CD4-positive, alpha-beta T cell treated with Interleukin-4 for 1 hour (primary cell): ENCODE measurements at places on chromosomes 6 and 20.
A peak's percentile ranks its signal among the peaks of the same experiment; 100 is the strongest.

GRCh38 chr6:3962291-3963280 is 113.4 kb downstream of the FAM50B start:
- no peak for DNase-seq

DNA sequence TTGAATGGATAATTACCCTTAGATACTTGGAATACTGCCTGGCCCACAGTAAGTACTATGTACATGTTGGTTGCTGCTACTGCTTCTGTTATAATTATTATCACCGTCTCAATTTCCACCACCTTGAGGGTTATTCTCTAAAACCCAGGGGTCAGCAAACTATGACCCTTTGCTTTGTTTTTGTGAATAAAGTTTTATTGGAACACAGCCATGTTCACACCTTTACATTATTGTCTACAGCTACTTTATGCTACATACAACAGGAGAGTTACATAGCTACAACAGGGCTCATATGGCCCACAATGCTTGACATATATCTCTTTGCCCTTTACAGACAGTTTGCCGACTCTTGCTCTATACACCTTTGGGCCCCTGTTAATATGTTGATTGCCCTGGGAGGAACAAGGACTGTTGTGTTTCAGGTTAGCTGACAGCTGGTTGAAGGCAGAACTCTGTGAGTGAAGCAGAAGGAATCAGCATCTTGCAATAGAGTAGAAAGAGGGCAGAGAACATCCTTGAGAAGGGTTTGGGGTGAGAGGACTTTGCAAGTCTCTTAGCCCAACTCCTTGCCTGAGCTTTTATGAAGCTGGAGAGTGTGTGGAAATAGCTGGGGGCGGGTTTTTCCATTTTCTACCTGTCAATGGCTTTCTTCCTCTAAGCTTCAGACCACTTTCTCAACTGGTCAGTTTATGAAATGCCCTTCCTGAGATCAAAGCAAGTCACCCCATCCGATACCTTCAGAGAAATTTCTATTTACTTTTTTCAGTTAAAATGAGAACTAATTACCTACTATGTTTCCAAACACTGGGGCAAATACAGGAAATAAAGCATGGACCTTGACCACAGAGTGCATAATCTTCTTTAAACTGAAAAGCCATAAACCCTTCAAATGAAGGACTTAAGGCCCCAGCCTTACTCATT is 3.5 kb upstream of the MEP1A start:
- no peak for DNase-seq

GRCh38 chr6:27893836-27894807 is 18.1 kb downstream of the OR2B2 start:
- peak; percentile 88 for DNase-seq

DNA sequence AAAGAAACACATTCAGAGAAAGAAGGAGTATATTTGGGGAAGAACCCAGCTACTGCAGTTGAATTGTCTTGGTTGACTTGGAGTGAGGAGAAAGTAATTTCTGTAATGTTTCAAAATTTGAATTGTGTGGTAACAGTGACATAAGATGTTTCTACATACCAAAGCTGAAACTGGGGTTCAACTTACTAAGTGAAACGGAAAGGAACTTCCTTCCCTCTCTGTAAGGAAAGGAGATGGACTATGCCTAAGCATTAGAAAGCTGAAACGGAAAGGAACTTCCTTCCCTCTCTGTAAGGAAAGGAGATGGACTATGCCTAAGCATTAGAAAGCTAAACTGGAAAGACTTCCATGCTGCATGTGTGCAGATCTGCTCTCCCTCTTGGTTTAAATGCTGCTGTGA is 46.0 kb downstream of the HUS1B start:
- no peak for DNase-seq

DNA sequence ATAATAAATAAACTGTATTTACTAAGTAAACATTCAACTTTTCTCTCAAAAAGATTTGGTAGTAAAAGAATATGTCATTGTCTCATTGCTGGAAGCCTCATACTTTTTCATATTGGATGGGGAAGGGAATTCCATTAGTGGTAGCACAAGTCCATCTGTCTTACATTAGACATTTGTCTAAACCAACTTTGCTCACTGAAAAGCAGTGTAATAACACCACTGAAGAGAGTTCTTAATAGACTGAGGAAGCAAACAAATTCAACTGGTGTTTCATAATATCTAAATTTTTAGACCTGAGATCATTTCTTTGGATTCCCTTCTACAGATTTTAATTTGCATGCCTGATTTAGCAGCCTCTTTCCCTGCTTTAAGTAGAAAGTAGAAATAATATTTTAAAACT is 62.7 kb downstream of the PLCB1 start:
- DNase-seq: no peak

- no peak for DNase-seq
These were observed 231.3 kb upstream of the MARCKS start for GRCh38 chr6:113625850-113626249.

- DNase-seq: no peak
These were observed 235.8 kb downstream of the SMOC2 start for GRCh38 chr6:168676552-168677322.

GRCh38 chr6:135540207-135540840 is 42.8 kb upstream of the AHI1 start:
- DNase-seq: no peak

- DNase-seq: no peak
These were observed 24.2 kb upstream of the FRMD1 start for GRCh38 chr6:168103050-168103830.

- DNase-seq: no peak
These were observed 695.3 kb downstream of the MAFB start for GRCh38 chr20:39993742-39994141.

GRCh38 chr20:16209357-16209756 is 363.9 kb downstream of the KIF16B start:
- no peak for DNase-seq

GRCh38 chr6:170250981-170251775 is 39.7 kb downstream of the DLL1 start:
- DNase-seq: no peak

DNA sequence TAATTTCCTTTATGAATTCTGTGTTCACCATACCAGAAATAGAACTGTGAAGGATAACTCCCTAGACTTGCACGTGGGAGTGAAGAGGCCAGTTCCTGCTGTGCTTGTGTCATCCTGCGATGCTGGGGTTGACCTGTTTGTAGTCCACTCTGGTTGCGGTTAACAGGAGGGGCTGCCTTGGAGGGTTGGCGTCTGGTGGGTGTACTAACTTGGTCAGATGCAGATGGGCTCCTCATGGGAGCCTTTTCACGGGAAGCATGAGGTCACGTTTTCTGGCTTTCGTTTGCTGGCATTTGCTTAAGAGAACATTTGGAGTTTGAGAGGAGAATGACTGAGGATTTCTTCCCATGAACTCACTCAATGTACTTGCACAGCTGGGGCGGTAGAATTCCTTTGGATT is 41.2 kb downstream of the IGF2R start:
- no peak for DNase-seq

GRCh38 chr20:19880256-19881079 is 122.4 kb downstream of the RIN2 start:
- DNase-seq: no peak

GRCh38 chr6:46293641-46294316 is 123.0 kb upstream of the ENPP5 start:
- DNase-seq: no peak

DNA sequence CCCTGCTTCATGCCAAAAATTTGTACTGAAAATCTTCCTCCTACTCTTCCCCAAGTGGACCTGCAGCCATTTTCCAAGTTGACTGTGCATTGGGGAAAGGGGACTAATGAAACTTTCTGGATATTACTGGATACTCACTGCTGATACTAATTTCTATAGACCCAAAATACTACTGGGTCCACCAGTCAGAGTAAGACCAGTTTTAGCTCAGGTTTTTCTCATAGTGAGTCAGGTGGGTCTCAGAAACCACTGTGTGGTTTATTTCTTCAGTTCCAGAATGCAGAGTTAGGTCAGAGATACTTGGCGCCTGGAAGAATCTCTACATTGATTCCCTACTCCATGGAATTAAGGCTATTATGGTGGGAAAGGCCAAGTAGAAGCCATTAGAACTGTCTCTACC is 274.8 kb upstream of the SYNCRIP start:
- no peak for DNase-seq

- no peak for DNase-seq
These were observed 196.6 kb downstream of the LY86 start for GRCh38 chr6:6785163-6785521.

DNA sequence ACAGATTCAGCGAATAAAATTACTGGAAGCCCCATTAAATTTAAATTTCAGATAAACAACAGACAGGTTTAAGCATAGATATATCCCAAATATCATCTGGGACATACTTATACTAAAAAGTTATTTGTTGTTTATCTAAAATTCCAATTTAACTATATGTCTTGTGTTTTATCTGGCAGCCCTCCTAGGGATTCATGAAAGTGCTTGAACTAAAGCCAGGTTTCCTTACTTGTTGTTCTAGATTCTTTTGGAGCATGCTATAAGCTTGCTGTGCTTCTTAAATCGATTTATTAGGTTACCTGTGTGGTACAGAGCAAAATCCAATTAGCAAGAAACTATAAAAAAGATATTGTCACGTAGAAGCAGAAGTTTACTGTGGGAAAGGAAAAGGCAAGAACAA is 202.5 kb upstream of the GMDS start:
- no peak for DNase-seq

GRCh38 chr6:129191235-129191634 is 308.3 kb downstream of the LAMA2 start:
- no peak for DNase-seq

DNA sequence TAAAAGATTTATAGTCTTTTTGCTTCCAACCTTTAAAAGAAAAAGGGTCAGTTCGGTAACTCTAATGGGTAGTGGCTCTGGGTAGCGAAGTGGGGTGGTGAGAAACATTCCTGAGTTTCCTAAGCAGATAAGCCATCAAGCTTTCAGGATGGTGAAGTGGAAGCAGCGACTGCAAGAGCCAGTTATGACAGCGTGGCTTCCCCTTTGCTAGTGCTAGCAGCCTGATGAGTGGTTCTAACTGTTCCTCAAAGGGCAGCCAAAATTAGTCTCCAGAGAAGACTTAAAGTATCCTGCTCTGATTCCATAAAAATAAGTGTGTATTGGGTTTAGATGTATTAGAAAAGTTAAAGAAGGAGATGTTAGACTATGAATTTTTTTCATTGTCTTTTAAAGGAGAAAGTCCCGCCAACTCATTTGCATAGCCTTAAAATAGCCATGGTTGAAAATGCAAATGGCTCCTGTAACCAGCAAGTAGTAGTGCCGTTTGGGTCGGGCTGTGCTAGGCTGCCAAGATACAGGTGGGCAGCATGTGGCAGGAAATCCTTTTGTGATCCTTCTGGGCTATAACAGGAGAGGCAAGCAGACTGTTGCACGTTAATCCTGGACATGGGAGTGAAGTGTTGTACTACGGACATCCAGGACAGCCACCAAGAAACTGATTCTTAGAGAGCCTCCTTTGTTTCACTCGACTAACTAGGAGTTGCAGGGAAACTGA is 18.0 kb downstream of the ELOVL2 start:
- DNase-seq: no peak

GRCh38 chr6:125839471-125839870 is 48.7 kb downstream of the NCOA7 start:
- DNase-seq: no peak

DNA sequence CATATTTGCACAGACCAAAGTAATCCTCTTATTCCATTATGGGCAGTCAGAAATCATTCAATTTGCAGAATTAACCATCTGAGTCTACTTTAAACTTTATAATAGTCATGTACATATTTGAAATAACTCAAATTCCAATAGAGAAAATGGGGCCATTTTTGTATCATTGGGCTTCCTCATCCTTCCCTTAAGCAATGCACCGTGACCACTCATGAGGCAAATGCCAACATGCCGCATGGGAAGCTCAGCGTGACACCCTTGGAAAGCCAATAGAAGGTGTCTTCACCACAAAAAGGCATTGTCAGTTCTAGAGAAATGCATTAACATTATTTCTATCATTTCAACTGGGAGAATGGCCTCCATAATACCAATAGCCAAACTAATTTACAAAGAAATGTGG is 38.5 kb downstream of the SIM1 start:
- DNase-seq: no peak

DNA sequence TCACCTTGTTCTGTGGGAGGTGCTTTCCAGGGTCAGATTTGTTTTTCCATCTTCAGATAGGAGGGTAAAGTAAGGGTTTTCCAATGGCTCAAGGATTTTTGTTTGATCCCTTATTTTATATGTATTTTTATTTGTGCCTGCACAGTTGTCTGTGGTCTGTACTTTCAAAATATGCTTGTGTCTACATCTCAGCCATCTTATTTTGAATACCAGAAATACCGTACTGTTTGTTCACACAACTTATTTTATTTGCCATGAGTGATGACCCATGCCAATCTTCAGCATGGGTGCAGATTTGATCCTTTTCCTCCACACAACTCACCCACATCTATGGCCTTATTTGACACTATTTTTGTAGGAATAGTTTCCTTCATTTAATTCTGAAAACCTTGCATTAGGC is 72.2 kb upstream of the PTCHD4 start:
- DNase-seq: no peak

DNA sequence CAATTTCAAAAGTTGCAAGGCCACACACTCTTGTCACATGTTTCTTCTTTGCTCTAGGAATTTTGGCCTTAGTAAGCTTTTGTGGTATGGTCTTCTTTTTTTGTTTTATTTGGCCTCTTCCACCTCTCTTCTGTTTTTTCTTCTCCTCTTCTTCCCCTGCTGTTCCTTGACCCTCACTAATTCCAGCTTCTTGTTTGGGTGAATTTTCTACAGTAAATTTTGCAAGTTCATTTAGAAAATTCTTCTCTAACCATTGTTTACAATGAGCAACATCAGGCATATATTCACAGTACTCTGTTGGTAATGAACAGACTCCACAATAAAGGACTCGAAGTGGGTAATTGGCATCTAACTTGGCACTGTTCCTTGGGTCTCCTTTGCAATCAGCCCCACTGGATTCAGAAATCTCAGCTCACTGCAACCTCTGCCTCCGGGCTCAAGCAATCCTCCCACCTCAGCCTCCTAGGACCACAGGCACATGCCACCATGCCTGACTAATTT is 5.0 kb downstream of the ASIP start:
- DNase-seq: no peak

GRCh38 chr6:157520596-157521361 is 139.8 kb downstream of the ZDHHC14 start:
- DNase-seq: no peak

GRCh38 chr6:148200293-148200692 is 142.3 kb upstream of the SASH1 start:
- no peak for DNase-seq

- DNase-seq: no peak
These were observed 69.7 kb downstream of the PDE7B start for GRCh38 chr6:135921188-135921587.

GRCh38 chr6:32857156-32857891 is 3.3 kb downstream of the PSMB9 start:
- no peak for DNase-seq

DNA sequence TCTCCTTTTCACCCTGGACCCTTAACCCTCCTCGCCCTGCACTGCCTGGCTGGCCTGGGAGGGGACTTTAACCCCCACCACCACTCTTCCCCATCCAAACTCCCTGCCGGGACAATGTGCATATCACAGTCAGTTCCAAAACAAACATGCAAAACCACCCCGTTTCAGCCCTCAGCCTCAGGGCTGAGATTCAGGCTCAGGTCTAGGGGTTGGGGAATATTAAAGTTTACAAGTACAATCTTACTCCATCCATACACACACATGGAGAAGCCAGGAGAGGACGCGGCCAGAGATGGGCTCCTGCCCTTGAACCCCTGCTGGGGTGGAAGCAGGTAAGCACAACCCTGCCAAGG is 534 bp downstream of the KIAA1755 start:
- no peak for DNase-seq

- DNase-seq: no peak
These were observed 6.5 kb downstream of the BTN2A2 start for GRCh38 chr6:26389349-26389894.
